Kasumi-1 (cell line): ENCODE measurements at places on chromosomes 13 and 19.

- no peak for DNase-seq
Measured at GRCh38 chr13:51715613-51716012, 88.3 kb downstream of the DHRS12 start.

GRCh38 chr19:44600466-44600865, 12.9 kb upstream of the IGSF23 start:
- DNase-seq = no peak

DNA sequence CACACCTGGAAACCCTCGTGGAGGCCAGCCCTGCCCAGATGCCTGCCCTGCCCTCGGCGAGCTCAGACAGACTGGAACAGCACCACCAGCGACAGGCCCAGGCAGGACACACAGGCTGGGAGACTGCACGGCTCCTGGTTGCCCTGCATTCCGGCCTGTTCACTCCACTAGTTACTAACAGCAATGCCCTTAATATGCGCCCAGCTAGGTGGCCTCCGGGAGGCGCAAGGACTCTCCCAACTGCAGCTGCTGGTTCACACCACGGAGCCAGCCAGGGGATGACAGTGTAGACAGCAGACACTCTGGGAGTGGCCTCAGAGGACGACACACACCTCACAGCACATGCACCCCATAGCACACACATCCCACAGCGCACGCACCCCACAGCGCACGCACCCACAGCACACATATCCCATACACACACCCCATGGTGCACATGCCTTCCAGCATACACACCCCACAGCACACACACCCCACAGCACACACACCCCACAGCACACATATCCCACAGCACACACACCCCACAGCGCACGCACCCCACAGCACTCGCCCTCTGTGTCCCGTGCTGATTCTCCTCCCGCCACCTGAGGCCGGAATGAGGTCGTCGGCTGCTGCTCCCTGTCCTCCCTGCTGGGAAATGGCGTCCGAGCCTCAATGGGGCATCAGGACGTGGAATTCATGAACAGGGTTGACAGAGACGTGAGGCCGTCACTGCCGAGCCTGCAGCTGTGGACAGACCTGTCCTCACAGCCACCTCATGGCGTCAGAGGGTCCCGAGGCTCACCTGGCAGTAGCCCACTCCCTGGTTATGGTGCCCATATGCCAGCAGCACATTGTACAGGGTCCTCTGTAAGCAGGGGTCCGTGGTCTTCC, 13.6 kb downstream of the GRTP1 start:
- DNase-seq = no peak

GRCh38 chr13:75736173-75736572, 100.0 kb downstream of the LMO7 start:
- no peak for DNase-seq

DNA sequence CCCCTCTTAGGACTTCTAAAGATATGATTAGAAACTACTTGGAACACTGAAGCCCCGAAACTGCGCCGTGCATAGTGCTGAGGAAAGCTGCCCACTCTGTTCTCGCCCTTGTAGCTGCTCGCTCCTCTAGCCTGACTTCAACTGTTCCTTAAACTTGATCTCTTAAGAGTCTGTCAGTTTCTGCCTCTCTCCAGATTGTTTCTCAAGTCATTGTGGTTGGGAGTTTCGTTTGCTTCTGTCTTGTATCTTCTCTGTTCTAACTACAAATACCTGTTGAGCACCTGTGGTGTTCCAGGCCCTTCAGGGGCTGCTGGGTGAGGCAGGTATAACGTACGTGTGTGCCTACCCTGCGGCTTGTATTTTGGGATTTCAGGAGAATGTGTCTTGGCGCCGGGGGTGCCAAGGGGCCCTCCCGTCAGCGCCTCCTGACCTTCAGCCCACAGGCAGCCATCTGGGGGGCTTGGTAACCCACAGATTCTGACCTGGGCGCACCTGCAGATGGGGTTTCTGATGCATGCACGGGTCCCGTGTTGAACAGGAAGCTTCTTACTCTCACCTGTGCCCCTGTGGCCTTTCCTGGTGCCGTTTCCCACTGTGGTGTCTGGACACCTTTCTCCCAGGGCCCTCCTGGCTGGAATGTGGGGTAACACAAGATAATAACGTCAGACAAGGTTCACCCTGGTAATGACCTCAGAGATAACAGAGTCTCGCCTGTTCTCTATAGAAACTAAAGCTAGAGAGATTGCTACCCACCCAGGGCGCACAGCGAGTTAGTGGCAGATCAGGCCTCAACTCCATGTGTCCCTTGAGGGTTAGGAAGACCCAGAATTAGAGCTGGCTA, 17.2 kb upstream of the DCUN1D2 start:
- DNase-seq = no peak

GRCh38 chr19:10655457-10656312, 1.5 kb downstream of the ILF3 start:
- peak; percentile 8 for DNase-seq

GRCh38 chr19:40530091-40530901, 46.4 kb upstream of the SHKBP1 start:
- DNase-seq = peak; percentile 14

- no peak for DNase-seq
Measured at GRCh38 chr13:80367473-80367872, 26.5 kb upstream of the SPRY2 start.

DNA sequence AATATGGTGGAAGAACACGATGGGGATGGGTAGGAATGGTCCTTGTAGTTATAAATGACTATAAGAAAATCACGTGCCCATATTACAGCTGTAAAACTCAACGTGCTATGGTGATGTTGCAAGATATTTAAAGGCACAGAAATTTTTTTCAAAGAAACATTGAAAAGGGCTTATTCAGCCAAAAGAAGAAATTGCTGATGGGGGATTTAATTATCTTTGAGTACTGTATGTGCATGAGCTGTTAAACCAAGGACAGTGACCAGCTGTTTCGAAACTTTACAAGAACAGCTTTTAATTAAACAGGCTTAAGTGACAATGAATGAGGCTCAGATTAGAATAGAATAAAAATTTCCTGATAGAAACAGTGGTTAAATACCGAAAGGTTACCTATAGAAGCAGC, 339.0 kb downstream of the HS6ST3 start:
- no peak for DNase-seq

DNA sequence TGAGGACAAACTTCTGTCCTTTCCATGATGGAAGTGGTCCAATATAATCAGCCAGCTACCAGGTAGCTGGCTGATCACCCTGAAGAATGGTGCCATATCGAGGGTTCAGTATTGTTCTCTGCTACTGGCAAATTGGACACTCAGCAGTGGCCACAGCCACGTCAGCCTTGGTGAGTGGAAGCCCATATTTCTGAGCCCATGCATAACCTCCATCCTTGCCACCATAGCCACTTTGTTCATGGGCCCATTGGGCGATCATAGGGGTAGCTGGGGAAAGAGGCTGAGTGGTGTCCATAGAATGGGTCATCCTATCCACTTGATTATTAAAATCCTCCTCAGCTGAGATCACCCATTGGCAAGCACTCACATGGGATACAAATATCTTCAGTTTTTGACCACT, 565.8 kb downstream of the IRS2 start:
- no peak for DNase-seq

GRCh38 chr13:108964606-108965005, 335.2 kb downstream of the MYO16 start:
- no peak for DNase-seq

GRCh38 chr19:48913114-48913889, 13.2 kb downstream of the NUCB1 start:
- DNase-seq = peak; percentile 22

DNA sequence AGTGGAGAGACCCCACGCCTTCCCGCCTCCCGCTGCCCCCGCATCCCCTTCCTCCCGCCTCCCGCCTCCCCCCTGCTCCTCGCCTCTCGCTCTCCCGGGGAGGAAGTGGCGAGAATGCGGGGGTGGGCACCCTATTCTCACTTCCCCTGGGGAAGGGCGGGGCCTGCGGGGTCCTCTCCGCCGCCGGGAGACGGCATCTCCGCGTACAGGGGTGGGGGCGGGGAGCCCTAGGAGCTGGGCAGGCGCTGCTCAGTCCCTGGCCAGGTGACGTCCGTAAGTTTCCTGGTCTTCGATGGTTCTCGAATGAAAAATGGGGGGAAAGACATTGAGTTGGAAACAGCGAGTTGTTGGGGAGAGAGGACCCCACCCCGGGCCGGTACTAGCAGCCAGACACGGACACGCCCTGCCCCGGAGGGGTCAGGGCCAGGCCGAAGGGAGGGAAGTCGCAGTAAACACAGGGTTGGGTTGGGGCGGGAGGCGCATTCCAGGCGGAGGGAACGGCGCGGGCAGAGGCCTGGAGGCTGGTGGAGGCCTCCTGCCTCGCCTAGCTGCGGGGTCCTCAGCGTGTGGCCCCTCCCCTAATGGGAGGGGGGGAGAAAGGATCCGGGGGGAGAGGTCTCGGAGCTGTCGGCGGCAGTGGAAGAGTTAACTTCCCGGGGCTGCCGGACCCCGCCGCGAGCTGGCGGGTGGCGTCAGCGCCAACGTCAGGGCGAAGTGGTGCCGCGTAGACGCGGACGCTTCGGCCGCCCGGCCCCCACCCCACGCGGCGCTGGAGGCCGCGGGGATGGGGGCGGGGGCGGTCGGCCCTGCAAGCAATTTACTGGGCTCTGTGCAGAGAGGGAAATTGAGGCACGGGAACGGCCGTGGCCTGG, 10.4 kb upstream of the JUND start:
- peak; percentile 86 for DNase-seq

- DNase-seq = no peak
Measured at GRCh38 chr19:1572795-1573194, 4.7 kb upstream of the MEX3D start.

GRCh38 chr13:76459863-76460262, 426.3 kb downstream of the KCTD12 start:
- no peak for DNase-seq

- peak; percentile 62 for DNase-seq
Measured at GRCh38 chr13:75258159-75258782, 223.7 kb downstream of the TBC1D4 start.

GRCh38 chr13:30235216-30235615, 72.1 kb downstream of the KATNAL1 start:
- no peak for DNase-seq

DNA sequence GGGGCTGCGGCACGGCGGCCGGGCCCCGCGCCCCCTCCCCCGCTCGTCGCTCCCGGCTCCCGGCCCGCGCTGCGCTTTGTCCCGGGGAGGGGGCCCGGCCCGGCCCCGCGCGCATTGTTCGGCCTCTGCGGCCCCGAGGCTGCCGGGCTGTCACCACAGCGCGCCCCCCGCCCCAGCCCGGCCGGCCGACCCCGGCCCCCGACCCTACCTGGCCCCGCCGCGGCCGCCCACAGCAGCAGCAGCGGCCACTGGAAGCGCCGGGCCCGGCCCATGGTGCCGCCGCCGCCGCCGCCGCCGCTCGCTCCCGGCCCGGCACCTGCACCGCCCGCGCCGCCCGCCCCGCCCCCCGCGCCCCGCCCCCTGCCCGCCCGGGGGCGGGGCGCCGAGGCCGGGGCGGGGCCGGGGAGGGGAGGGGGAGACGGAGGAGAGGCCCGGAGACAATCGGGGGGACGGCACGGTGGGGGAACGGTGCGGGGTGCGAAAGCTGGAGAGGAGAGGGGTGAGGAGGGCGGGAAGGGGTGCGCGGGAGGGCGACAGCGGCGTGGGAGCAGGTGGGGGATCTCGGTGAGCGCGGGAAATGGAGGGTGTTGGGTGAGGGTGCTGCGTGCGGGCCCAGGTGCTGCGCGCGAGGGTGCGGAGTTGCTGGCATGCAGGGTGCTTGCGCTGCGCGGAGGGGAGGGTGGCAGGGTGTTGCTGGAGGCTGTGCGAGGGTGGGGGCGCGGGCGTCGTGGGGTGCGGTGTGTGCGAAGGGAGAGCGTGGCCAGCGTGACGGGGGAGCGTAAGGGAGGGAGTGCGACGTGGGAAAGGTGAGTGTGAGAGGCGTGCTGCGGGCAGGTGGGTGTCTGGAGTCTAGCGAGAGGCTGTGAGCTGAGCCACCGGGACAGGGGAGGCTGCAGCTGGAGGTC, at the start of gene CADM4:
Gene CADM4 (minus strand): TSS at position 332 of the 905 bp plus-strand sequence. CDS start 60 bp downstream, at position 272.
- DNase-seq = no peak

DNA sequence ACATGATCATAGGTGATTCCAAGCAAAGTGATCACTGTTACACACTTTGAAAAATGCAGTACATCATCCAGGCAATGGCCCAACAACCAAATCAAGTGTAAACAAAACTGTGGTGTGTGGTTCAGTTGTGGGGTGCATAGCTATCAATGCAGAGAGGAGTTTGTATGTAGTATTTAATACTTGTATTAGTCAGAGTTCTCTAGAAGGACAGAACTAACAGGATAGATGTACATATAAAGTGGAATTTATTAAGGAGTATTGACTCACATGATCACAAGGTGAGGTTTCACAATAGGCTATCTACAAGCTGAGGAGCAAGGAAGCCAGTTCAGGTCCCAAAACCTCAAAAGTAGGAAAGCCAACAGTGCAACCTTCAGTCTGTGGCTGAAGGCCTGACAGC, 249.3 kb upstream of the HTR2A start:
- DNase-seq = no peak

DNA sequence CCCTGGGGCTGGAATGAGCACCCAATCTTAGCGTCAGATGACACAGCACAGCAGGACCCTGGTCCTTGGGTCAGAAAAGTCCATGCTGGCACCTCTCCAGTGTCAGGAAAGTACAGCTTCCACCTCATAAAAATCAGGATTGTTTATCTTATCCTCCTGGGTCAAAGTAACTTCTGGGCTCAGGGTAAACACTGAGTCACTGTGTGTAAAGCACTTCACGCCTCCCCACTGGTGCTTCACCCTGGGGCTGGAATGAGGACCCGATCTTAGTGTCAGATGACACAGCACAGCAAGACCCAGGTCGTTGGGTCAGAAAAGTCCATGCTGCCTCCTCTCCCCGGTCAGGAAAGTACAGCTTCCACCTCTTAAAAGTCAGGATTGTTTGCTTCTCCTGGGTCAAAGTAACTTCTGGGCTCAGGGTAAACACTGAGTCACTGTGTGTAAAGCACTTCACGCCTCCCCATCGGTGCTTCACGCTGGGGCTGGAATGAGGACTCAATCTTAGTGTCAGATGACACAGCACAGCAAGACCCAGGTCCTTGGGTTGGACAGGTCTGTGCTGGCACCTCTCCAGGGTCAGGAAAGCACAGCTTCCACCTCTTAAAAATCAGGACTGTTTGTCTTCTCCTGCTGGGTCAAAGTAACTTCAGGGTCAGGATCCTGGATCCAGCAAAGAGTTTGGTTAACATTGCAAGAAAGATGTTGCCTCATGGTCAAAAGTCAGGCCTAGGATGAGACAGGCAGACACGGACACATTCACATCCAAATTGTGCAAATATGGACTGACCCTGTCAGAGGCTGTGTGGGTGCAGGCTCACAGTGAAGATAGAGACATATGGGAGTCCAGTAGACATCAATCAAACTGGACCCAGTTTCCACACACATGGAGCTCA, 39.2 kb upstream of the CYP2A7 start:
- no peak for DNase-seq

- DNase-seq = no peak
Measured at GRCh38 chr13:46679369-46680120, 117.4 kb downstream of the ESD start.
